HFFc6 (cell line): ENCODE measurements at places on chromosomes 5 and 9. TPM values are rescaled to one million over a fixed set of nuclear protein-coding genes. Genes with fewer than 3 reads are reported as not detected.

The TBC1D13 gene
- total RNA-seq = 27.0 to 29.9 TPM (median 28.8 TPM) in 3 replicates

The CER1 gene
- not detected in 2 replicates for total RNA-seq

The RUFY1 gene
- 36.1 to 43.3 TPM (median 37.5 TPM) in 3 replicates for total RNA-seq

The RMRP gene
- total RNA-seq = 29,077 and 32,505 TPM in 2 replicates

The KCNV2 gene
- not detected in 3 replicates for total RNA-seq

The GRM6 gene
- total RNA-seq = not detected in 3 replicates

The ZNF169 gene
- total RNA-seq = 1.2 to 2.0 TPM (median 1.4 TPM) in 3 replicates

The GLRA1 gene
- not detected in 3 replicates for total RNA-seq

The HARS1 gene
- total RNA-seq = 94.4 to 97.9 TPM (median 97.0 TPM) in 3 replicates

DNA sequence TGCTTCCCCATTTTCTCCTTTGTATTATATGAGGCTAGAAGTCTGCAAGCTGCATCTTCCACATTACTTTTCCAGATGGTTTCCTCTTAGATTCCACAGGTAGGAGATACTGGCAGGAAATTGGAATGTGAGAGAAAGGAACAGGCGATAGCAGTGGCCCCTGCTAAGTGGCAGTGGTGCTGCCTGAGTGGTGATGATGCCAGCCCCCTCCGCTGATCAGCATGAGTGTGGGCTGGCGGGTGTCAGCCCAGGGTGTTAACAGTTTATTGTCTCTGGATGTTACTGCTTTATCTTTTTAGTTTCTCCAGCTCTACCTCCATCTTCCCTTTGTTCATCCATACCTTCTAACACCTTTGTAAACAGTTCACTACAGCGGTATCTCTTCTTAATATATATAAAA lies 13.2 kb downstream of the PDE8B start:
- DNase-seq = no peak

DNA sequence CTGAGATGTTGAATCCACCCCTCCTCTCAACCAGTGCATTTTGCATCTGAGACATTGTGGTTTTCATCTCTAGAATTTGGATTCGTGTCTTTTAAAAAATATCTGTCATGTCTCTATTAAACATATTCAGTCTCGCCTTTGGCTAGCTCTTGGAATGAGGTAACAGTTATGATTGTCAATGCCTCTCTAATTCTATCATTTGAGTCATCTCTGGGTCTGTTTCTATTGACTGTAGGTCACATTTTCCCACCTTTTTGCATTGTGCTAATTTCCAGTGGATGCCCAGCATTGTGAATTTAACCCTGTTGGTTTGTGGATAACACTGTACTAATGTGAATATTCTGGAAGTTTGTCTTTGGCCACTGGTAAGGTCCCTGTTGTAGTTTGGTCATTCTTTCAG lies 8.4 kb upstream of the SLC6A3 start:
- no peak for DNase-seq

DNA sequence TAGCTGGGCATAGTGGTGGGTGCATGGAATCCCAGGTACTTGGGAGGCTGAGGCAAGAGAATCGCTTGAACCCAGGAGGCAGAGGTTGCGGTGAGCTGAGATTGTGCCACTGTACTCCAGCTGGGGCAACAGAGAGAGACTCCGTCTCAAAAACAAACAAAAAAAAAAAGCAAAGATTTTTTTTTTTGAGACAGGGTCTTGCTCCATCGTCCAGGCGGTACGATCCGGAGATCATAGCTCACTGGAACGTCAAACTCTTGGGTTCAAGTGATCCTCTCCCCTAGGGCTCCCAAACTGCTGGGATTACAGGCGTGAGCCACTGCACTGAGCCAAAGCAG lies 37.6 kb downstream of the ABCA1 start:
- DNase-seq = no peak

DNA sequence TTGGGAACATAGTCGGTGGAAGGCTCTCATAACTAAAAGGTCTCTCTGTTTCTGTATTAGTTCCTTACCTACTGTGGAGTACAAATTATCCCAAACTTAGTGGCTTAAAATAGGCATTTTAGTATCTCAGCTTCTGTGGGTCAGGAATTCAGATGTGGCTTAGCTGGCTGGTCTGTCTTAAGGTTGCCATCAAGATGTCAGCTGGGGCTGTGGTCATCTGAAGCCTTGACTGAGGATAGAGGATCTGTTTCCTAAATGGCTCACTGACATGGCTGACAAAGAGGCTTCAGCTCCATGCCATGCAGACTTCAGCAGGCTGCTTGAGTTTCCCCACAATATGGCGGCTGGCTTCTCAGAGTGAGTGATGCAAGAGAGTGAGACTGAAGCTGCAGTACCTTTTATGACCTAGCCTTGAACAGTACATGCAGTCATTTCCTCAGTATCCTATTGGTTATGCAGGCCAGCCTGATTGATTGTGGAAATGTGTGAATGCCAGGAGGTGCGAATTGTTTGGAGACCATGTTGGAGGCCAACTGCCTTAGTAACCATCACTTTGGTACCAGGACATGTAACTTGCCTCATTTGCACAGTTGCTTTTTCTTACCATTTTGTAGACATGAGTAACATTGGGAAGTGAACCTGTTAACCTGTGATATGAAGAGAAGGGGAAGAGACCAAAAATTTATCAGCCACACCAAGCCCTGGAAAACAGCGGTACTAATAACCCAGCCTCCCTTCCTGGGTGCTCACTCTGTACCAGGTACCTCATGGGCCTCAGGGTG lies 152.8 kb upstream of the IER5L start:
- peak; percentile 42 for DNase-seq

DNA sequence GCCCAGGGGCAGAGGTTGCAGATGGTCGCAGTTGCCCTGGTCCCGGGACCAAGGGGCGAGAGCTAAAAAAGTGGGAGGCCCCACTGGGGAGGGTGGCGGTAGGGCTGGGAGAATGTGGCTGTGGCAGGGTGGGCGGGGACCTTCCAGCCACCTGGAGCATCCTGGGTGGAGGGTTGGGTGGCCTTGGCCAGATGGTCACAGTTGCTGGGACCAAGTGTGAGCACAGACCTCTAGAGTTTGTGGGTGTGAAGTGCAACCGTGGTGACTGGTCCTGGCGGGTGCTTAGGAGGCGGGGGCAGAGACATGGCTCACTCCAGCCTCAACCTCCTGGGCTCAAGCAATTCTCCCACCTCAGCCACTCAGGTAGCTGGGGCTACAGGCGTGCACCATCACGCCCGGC lies 5.7 kb upstream of the TRAF2 start:
- no peak for DNase-seq

DNA sequence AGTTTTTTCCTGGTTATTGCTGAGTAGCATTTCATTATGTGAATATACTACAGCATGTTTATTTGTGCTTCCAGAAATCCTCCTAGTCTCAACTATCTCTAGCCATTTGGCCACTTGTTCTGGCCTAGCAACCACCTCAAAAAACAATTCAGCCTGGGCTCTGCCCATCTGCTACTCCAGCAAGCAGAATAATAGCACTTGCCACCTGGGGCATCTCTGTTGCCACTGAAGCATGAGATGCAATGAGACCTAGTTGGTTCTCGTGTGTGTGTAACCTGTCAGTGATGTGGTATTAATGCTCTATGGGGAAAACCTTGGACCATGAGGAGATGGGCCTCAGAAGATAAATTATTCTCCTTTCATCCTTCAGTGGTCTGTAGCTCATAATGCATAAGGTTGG lies 129.5 kb downstream of the RNF180 start:
- DNase-seq = no peak

GRCh38 chr5:124056991-124057723 lies 545.2 kb downstream of the CSNK1G3 start:
- DNase-seq = no peak

DNA sequence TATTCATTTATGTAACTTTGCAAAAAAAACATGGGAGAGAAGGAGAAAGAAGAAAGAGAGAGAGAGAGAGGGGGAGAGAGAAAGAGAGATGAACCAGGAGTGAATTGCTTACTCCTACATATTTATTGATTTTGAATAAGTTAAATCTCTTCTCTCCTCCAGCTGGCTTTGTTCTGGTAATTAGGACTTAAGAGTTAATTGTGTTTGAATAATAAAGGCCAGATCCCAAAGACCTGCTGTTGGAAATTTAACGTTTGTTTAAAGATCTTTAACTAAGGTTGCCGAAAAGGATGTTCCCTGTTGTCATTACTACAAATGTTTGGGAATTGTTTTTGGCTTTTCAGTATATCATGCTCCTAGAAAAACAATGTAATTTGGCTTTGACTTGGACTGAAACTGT lies 473.0 kb downstream of the TUSC1 start:
- no peak for DNase-seq

- DNase-seq = peak; percentile 72
Observed at GRCh38 chr5:112005623-112005930, 248.6 kb upstream of the NREP start.

GRCh38 chr5:13664377-13664776 lies 280.1 kb downstream of the DNAH5 start:
- DNase-seq = peak; percentile 85

DNA sequence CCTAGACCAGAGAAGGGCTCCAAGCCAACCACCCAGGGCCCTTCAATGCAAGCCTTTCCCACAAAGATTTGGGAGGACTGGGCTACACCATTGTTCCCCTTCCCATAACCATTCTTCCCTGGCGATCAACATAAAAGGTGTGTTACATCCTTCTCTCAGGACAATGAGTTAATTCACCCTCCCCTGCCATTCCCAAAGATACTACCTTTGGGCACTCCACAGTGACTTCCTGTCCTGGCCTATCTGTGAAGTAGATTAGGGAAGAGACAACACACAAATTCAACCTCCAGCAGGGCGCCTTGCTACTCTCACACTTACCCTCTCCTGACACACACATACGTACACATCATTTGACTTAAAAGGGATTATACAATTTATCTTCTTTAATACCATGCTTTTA lies 23.2 kb upstream of the IL17B start:
- DNase-seq = no peak

GRCh38 chr9:15509931-15510788 lies 610 bp downstream of the PSIP1 start:
- no peak for DNase-seq

- DNase-seq = no peak
Observed at GRCh38 chr9:133056533-133056932, 5.2 kb upstream of the CEL start.

DNA sequence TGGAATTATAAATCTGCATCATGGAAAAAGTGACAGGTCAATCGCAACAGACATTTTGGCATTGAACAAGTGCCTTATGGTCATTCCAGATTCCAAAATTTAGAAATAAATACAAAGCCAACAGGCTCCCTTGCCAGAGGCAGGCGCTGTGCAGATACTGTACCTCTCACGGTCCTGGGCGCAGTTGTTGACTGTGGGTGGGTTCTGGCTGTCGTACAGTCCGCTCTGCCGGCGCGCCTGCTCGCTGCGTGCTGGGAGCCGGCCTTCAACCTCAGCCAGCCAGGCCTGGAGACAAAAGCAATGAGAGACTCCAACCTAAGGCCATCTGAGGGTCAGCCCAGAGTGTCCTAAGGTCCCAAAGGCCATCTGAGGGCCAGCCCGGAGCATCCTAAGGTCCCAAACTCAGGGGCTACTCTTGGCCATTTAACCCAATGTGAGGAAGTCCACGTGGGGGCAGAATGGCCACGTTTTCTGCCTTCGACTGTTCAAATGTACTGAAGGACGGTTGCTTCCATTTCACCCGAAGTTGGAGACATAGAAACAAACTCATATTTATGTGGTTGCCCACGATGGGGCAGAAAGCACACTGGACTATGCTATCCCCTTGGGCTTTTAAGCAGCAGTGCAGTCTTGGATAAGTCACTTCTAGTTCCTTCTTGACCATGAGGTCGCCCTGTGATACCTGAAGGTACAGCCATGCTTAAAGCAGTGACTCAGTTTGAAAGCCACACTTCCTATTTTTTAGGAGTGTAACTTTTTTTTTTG lies 65.2 kb downstream of the USP20 start:
- no peak for DNase-seq

- no peak for DNase-seq
Observed at GRCh38 chr9:129197978-129198318, 19.9 kb upstream of the IER5L start.

DNA sequence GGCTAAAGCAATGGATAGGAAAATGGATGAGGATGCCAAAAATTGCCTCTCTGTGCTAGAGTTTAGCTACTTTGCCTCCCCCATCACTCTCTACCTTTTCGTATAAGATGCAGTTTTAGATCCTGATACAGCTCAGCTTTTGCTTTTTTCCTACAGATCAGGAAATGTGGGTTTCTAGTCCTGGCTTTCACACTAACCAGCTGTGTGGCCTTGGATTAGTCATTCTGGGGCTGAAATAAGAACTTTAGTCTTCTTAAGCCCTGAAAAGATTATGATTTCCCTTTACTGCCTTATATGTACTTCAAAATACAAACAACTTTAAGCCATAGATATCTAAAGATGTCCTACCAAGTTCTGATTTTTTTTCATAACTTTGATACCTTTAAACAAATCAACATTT lies 116.4 kb downstream of the BAAT start:
- DNase-seq = no peak

DNA sequence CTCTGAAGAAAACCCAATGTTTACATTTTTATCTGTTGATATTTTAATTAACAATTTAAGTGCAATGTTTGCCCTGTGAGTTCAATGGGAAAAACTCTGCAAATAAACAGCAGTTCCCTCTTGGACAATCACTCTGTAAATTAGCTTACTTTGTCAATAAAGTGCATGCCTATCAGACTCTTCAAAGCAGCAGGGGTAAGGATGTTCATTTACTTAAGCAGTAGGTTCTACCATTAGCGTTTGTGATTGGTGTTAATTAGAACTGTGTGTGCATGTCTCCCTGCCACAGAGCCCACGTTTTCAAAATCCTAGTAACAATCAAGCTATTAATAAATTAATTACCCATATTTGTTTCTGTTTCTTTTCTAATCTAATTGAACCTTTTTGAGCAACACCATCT lies 1921.6 kb upstream of the WWC1 start:
- DNase-seq = no peak

DNA sequence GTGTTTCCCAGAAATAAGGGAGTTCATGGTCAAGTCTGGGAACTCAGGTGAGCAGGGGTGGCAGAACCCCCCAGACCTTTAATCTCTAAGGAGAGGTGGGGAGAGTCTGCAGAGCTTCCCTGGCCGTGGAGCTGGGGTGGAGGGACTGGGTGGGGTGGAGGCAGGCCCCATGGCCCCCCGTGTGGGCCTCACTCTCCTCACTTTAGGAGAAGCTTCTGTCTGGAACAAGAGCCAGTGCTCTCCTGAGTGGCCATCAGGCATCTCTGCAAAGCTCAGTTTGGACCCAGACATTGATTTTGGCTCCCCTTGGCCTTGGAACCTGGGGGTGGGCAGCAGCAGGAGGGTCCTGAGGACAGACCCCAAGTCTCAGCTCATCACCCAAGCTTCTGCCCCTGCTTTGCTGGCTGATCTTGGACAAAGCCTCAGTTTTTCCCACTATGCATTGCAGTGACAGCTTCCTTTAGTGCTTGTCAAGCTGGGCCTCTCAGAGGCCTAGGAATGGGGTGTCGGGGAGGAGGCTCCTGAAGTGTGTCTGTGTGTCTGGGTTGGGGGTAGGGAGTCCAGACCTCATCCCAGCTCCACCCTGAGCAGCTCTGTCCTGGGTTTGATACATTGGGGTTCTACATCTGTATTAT lies 3.5 kb upstream of the GBGT1 start:
- no peak for DNase-seq

DNA sequence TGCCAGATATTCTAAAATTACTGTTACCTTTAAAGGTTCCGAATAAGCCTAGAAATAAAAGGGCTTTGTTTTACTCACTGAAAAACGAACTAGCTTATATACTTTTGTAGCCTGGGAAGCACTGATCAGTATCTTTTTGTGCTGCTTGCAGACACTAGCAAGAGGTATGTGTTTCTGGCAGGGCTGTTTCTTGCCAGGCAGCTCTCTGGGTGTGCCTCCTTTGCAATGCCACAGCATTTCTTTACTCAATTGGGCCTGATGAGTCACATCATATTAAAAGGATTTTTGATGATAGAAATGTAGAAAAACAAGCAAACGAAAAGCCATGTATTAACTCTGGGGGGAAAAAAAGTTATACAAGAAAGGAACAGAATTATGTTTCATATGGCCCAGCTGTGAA lies 35.6 kb downstream of the CD180 start:
- DNase-seq = peak; percentile 58

GRCh38 chr5:123282444-123282843 lies 140.8 kb downstream of the CEP120 start:
- no peak for DNase-seq
